ENCODE measurements at places on chromosomes 4 and X. TPM values are rescaled to one million over a fixed set of nuclear protein-coding genes. Genes with fewer than 3 reads are reported as not detected.

GLOD5 gene
- total RNA-seq = not detected

NLRP2B gene
- total RNA-seq = not detected

DAPP1 gene
- total RNA-seq = not detected

PAGE2 gene
- not detected for total RNA-seq

- peak; percentile 94 for DNase-seq
Observed at GRCh38 chrX:48648336-48648751, 35.3 kb upstream of the WAS start.

GRCh38 chrX:147679356-147680005 lies 232.2 kb upstream of the FMR1 start:
- no peak for DNase-seq

DNA sequence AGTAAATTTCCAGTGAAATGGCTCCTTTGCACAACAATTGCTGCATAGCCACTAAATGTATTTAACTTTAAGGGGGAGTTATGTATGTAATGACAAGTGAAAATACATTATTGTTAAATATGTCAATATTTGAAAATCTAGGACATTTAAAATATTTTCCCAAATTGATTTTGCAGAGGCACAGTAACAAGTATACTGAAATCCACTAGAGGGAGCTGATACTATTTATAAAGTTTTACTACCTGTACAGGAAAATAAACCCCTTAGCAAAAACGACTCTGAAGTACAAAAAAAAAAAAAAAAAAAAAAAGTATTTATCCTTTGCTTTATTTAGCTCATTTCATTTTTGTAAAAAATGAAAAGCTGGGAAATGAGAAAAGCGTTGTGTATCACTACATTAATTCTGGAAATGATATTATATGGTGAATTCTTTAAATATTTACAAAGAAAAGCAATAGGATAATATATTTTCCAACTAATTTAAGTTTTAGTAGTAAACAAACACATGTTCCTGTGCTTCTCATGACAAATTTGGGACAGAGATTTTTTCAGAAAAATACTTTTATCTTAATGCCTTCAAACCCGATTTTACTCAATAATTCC lies 727.7 kb downstream of the DMD start:
- DNase-seq = no peak
